Kidney glomerular epithelial cell (primary cell): ENCODE measurements at places on chromosomes 1 and 21.

- no peak for DNase-seq
These were observed 190.2 kb upstream of the LYPLAL1 start for GRCh38 chr1:218983433-218983832.

GRCh38 chr1:62346886-62347285 is 27.7 kb upstream of the KANK4 start:
- DNase-seq = no peak

- DNase-seq = no peak
These were observed 486.0 kb upstream of the CHRM3 start for GRCh38 chr1:238900334-238900865.

DNA sequence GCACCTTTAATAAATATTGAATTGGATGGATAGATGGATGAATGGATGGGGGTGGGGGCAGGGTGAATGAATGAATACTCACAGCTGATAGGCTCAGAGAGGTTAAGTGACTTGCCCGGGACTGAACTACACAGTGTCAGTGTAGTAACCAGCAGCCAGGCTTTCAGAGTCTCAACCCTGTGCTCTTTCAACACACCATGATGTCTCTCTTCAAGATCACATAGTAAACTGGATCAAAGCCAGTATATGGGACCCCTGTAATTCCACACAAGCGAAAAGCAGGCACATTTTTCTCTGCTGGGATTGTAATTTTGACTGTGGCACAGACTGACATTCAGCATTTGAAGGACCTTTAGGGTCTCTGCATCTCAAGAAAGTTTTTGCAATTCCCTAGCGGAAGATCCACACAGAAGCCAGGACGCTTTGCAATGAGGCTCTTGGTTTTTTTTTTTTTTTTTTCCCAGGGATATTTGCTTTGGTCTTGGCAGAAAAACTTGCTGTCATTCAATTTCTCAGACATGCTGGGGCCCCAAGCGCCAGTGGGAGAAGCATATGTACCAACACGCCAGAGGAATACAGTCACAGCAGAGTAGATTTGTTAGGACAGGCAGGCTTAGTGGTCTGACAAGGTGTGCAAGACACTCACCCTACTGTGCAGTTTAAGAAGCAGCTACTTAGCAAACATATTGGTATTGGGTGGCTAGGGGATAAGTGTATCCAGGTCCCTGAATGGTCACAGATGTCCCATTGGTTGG is 213.1 kb upstream of the CAMK1G start:
- DNase-seq = no peak

DNA sequence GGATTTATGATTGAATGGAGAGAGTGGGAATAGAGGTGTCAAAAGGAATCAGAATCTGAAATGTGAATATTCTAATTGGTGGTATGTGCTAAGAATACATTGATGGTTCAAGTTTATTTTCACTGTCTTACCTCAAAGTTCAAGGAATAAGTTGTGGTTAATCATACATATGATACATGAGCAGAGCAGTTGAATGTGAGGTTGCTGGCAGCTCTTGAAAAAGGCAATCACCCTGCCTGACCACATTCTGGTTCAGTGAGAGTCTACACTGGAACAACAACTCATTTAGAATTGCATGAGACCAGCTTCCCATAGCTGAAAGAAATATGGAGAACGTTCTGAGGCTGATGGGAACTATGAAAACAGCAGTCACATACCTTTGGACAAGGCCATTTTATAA is 68.3 kb upstream of the ARHGAP29 start:
- no peak for DNase-seq

- DNase-seq = no peak
These were observed 34.9 kb downstream of the FOXO6 start for GRCh38 chr1:41396084-41396483.

GRCh38 chr1:203839081-203839480 is 22.3 kb upstream of the SNRPE start:
- no peak for DNase-seq

DNA sequence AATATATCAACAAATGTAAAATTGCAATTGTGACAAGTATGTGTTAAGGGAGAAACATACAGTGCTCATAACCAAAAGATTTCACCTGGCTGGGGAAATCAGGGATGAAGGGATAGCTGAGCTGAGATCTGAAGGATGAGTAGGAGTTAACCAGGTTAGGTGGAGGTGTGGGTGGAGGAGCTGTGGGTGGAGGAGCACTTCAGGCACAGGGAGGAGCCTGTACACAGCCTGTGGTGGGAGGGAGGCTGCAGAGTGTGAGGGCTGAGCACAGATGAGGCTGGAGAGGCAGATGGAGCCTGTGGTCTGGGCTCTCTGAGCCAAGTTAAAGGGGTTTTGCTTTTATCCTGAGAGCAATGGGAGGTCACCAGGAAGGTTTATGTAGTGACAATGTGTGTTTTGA is 111.9 kb downstream of the XCL2 start:
- no peak for DNase-seq

GRCh38 chr1:28602536-28603439 is 10.7 kb downstream of the RAB42 start:
- peak; percentile 86 for DNase-seq

- no peak for DNase-seq
These were observed 69.2 kb downstream of the UMODL1 start for GRCh38 chr21:42140196-42140934.

DNA sequence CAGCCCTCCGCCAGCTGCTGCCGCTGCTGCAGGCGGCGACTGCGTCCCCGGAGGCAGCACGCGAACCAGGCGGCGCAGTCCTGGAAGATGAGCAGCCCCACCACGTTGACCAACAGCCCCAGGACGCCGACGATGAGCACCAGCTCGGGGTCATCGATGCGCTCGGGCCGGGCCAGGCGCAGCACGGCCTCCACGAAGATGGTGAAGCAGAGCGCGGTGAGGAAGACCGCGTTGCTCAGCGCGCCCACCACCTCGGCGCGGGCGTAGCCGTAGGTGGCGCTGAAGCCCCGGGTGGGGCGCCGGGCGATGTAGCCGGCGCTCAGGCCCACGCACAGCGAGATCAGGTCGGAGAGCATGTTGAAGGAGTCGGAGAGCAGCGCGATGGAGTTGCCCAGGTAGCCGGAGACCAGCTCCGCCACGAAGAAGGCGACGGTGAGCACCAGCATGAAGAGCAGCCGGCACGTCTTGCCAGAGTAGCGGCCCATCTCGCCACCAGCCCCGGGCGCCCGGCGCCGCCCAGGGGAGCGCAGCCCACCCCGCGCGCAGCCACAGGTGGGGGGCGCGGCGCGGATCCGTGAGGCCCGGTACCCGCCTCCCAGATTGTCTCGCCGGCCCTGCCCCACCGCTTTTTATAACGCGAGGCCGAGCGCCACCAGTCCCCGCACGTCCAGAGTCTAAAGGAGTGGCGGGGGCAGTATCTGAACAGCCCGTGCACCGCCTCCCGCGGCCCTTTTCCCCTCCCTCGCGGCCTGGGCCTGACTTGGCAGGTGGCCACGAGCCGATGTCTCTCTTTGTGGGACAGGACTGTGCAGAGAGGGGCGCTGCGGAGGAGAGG is at the start of gene SLC30A10:
SLC30A10 (minus strand) TSS at position 602 of the 835 bp plus-strand sequence; CDS start at position 485, 117 bp downstream.
- no peak for DNase-seq

DNA sequence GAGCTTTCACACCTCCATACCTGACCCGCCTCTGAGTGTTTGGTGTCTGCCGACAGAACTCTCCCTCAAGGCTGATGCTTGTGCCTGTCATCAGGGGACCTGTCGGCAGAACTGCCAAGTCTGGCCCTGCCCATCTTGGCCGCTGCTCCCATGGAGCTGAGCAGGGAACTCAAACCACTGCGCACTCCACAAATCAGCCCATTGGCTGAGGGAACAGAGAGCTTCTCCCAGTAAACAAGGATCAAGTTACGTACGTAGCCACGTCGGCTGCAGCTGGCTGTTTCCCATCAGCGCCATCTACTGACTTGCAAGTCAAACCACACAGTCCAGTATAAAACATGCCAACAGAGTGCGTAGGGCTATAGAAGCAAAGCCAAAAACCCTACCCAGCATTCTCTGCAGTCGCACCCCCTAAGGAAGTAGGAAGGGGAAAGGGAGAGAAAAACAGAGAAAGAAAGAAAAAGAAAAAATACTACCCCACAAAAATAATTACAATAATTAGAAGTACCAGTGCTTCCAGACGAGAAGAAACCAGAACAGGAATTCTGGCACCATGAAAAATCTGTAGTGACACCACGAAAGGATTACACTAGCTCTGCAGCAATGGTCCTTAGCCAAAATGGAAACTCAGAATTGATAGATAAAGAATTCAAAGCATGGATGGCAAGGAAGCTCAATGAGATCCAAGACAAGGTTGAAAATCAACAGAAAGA is 13.1 kb downstream of the KRTAP13-1 start:
- DNase-seq = peak; percentile 6

DNA sequence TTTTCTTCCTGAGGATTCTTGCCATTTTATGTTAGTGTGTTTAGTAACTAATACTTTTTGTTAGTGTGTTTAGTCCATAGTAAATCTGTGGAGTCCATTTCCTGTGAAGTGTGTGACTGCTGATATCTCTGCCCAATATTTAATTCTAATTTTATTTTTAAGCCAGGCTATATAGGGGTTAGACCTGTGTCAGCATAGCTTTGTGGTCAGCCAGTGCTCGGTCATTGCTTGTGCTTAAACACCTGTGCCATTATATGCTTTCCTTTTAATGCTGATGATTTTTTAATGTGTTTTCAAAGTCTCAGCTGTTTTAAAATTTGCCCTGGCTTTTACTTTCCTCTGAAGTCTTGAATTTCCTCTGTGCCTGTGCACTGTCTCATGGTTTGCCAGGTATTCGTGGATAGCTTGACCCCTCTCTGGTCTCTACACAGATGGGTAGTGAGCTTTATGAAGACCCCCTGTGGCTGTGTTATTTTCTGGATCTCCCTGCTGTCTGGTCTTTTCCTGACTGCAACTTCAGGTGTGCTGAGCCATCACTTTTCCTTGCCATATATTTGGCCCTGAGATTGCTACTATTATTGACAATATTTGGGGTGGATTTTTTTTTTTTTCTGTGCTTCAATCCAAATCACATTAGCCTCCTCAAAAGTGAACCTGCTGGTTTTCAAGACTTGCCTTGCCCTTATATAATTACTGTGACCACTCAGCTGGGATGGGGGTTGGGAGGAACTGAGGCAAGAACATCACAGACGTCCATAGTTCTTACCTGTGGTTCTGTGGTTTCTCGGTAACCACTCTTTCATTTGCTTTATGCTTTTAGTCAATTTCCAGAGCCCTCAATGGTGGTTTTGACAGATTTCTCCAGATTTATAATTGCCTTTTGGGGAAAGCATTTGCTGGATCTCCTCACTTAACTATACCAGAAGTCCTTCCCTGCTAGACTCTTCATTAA is 59.6 kb downstream of the RPS6KC1 start:
- DNase-seq = no peak

GRCh38 chr1:185654199-185654951 is 79.8 kb upstream of the HMCN1 start:
- peak; percentile 81 for DNase-seq

DNA sequence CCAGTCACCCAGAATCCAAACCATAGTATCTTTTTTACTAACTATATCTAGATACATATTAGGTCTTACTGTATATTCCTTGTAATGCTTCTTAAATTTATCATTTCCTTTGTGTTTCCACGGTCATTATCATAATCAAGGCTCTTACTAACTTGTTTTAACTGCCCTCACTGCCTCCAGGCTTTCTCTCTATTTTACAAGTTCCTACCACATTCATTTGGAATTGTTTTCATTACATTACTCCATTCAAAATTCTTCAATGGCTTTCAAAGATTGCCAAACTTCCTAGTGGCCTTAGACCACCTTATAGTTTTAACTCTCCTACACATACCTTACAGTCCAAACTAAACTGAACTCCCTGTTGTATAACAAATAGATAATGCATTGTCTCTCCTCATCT is 6.3 kb downstream of the HFM1 start:
- DNase-seq = no peak

DNA sequence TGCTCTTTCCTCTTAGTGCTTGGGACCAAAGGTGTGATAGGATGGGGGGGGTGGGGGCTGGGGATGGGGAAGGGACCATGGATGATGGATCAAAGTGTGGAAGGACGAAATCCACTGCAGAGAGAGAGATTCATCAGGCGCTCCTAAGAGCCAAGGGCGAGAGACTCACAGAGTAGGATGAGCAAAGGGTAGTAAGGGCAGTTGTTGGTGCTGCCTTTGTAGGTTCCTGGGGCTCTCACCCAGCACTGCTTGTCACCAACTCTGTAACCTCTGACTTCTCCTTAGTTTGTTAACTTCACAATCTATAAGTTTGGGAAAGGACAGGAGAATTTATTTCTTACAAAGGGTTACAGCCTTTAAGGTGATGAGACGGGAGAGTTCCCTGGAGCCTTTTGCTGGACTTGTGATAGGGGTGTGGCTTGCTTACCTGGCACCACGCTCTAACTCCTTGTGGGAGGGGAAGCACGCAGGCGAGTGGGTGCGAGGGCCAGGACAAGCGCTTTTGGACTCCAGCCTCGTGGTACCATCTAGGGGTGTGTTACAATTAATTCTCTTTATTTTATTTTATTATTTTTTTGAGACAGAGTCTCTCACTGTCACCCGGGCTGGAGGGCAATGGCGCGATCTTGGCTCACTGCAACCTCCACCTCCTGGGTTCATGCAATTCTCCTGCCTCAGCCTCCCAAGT is 1.6 kb upstream of the PDXK start:
- DNase-seq = no peak

DNA sequence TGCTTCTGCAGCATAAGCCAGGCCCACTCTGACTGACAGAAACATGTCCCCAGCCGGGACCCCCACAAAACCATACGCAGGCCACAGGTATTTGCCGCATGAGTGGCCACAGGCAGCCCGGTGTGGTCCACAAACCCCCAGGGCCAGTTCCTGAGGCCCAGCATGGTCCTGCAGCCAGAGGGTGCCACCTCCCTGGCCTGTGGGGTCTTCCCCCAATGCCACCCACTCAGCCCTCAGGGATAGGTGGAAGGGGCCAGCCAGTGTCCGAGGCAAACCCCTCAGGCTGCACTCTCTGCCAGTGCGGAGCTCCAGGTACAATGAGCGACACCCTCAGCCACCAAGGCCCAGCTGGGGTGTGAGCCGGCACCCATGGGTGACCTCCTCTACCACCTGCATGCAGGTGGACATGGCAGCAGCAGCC is 43.5 kb downstream of the UBE2G2 start:
- no peak for DNase-seq

DNA sequence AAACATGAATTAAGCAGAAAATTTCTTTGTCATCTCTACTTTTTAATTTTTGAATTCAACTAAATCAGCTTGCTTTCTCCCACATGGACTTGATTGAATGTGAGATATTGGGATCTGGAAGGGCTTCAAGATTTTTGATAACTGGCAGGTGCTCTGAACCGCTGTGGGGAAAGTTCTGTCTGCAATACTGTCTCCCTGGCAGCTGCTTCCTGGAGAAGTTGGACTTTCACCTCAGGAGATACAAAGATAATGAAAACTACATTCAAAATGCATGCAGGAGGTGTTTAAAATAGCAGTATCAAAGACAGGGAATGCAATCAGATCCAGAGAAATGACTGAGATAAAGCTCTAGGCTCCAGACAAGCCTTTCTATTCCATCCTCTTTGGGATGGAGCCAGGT is 338.3 kb downstream of the NEGR1 start:
- no peak for DNase-seq

DNA sequence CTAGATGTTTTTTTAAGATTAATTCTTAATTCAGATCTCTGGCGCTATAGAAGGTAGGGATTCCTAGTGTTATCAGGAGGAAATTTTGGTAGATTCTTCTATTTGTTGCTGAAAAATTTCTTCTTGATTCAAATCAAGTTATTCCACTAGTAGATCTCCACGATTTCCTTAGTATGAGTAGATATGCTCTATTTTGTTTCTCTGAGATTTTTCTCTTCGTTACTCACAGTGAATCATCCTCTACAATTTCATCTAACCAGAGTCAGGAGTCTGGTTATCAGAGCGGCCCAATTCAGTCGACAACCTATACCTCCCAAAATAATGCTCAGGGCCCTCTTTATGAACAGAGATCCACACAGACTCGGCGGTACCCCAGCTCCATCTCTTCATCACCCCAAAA is 18.8 kb upstream of the HAX1 start:
- no peak for DNase-seq

GRCh38 chr1:244964112-244964971 is 100.0 kb upstream of the HNRNPU start:
- peak; percentile 68 for DNase-seq
